ENCODE measurements at places on chromosomes 11 and 22. TPM values are rescaled to one million over a fixed set of nuclear protein-coding genes. Genes with fewer than 3 reads are reported as not detected.

DNA sequence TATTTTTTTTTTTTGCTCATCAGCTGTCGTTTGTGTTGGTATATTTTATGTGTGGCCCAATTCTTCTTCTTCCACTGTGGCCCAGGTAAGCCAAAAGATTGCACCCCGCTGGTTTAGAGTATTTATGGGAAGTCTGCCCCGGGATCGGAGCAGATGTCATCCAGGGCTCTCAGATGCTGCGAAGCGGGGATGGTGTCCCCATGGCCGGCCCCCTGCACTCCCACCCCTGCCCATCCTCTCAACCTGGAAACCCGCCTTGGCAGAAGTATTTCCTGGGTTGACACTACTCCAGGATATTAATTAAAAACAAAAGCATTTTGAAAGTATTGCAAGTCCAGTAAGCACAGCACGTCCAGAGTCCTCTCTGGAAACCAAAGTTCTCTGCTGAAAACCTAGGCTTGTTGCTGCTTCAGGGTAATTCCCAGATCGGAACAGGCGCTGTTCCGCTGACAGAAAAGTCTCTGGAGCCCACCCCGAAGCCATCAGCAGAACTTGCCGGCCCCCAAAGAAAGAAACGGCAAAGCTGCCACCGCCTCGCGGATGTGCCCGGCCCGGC is 833 bp downstream of the SCUBE2 start:
- DNase-seq: no peak
- H3K4me1 ChIP-seq: peaks cover 24% of the 10 kb centered on the region
- peak overlapping the region; percentile 34 for H3K4me3 ChIP-seq
- no peaks in the 10 kb centered on the region for H3K27me3 ChIP-seq
- no peaks in the 10 kb centered on the region for H3K36me3 ChIP-seq
- no peak overlapping the region for H3K27ac ChIP-seq

- peaks cover 6% of the 10 kb centered on the region for H3K27me3 ChIP-seq
- no peaks in the 10 kb centered on the region for H3K4me1 ChIP-seq
- H3K27ac ChIP-seq: no peak overlapping the region
- no peaks in the 10 kb centered on the region for H3K36me3 ChIP-seq
These were observed 7.6 kb upstream of the POU2AF2 start for GRCh38 chr11:111237926-111238325.

DNA sequence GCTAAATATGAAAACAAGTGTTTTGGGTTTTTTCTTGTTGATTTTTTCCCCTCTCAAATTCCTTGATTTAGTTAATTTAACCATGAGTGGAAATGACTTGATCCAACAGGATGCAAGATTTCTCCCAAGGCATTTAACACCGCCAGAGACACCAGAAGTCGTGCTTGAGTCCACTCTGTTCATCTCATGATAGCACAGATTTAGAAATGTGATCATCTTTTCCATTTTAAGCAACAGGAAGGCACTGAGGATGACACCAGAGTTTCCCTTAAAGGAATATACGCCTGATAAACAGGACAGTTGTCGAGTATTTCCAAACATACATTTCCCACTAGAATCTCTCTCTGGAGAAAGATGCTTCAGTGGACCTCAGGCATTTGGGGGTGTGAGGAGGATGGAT is 318.7 kb downstream of the CADM1 start:
- H3K4me1 ChIP-seq: no peaks in the 10 kb centered on the region
- H3K27me3 ChIP-seq: no peaks in the 10 kb centered on the region
- H3K27ac ChIP-seq: no peak overlapping the region
- no peak overlapping the region for H3K4me3 ChIP-seq
- no peak for DNase-seq

GRCh38 chr22:30277547-30278344 is 11.1 kb upstream of the OSM start:
- no peaks in the 10 kb centered on the region for H3K27me3 ChIP-seq
- H3K36me3 ChIP-seq: no peaks in the 10 kb centered on the region
- peaks cover 69% of the 10 kb centered on the region for H3K4me1 ChIP-seq
- no peak overlapping the region for H3K4me3 ChIP-seq
- H3K27ac ChIP-seq: peak overlapping the region; percentile 67

Gene CRACR2B
- 2.5 TPM for total RNA-seq

Data from esophagus squamous epithelium (tissue), 5 donors.